ENCODE measurements at places on chromosomes 6 and 20.

GRCh38 chr6:7901056-7901455, 9.5 kb downstream of the TXNDC5 start:
- DNase-seq, result no peak

DNA sequence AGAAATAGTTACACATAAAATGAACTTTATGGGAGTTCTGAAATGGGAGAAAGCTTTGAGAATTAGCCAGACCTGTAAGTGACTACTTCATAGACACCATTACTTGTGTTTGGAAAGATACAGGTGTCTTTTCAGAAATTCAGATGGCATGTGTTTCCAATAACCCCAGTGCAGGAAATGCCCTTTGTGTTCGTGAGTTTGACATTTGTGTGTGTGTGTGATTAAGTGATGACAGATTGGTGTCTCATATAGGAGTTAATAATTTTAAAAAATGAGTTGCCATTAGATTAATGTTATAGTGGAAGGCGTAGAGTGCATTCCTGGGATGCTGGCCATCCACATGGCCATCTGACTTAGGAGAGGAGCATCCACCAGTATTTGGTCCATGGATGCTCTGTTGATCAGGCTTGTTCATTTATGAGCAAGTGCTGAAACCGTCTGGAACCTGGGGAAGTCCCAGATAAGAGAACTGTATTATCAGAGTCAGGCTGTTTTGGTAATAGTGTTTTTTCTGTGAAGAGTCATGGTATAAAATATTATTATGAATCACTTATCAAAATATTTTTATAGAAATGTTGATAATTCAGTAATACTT, 3.1 kb downstream of the STK4 start:
- DNase-seq, result no peak

GRCh38 chr6:145815309-145816274, 997 bp upstream of the FBXO30 start:
- DNase-seq, result no peak

DNA sequence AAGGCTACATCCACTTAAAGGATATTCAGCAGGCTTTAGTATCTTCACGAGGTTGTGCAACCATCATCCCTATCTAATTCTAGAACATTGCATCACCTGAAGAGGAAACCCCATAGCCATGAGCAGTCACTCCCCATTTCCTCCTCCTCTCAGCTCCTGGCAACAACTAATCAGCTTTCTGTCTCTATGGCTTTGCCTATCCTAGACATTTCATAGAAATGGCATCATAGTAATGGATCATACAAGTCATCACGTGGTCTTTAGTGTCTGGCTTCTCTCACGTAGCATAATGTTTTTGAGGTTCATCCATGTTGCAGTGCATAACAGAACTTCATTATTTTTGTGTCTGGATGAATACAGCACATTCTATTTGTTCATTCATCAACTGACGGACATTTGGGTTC, 20.5 kb downstream of the SNAI1 start:
- no peak for DNase-seq

DNA sequence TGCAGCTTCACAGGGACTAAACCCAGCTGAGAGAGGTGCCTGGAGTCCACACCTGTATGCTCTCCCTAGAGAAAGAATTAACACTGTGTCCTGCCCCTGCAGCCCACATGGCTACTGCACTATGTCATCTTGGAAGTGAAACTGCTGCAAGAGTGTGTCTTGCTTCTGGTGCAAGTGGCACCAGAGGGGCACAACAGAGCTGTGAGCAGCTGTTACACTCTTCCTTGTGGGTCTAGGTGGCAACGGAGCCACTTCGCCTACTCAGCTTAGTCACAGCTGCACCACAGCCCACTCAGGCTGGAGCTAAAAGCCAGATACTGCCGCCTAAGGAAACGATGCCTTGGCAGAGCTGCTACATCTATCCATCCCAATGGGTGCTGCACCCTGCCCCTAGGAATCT, 391.4 kb downstream of the COL12A1 start:
- no peak for DNase-seq

DNA sequence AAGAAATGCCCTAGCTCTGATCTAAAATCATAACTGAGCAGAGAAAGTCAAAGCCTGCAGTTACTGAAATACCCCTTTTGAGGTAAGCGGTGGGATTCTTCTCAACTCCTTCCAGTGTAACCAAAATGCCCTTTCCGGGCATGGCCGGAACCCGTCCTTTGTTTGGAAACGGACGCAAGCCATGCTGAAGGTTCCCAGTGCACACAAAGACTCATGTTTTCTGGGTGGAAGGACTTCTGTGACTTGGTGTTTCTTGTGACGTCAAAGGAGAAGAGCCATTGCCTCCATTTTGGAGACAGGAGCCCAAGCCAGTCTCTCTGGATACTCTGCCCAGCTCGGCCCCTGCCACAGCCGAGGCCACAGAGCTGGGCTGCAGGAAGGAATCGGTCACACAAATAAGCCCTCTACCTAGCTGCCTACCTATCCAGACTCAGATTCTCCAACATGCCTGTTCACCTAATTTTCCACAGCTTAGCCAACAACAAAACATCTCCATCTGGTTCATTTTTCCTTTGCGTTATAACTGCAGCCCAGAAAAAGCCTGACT, 182.8 kb downstream of the TBXT start:
- no peak for DNase-seq

DNA sequence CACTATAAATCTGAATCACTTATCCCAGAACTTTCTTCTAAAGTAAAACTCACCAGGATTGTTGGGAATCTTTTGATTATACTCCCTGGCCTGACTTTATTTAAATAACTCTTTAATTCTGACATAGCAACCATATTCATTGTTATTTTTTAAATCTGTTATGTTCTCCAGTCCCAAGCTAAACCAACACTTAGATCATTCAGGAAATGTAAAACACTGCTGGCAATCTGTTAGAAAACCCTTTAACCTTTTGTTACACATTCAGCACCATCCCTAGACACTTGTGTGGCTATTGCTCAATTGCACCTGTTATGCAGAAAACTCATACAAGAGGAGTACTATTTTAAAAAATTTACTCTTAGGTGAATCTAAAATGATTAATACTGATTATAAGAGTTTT, 101.8 kb upstream of the NHSL1 start:
- DNase-seq, result no peak

DNA sequence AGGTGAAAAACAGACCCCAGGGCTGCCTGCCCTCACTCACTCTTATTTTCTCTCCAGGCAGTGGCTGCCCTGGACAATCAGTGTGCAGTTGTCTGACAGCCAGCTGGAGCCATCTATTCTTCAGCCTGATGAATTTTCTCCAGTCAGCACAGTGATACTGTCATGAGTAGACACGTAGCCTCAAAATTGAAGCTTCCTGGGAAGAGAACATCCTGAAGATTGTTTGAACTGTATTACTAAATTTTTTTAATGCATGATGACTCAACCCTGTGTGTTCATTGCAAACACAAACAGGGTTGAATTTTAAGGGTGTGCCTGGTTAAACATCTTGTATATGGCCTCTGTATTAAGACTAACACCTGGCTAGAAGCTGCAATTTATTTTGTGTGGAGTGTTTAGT, 49.8 kb upstream of the STXBP5 start:
- DNase-seq, result no peak

GRCh38 chr6:42075159-42075838, 25.0 kb downstream of the TAF8 start:
- peak; percentile 15 for DNase-seq

DNA sequence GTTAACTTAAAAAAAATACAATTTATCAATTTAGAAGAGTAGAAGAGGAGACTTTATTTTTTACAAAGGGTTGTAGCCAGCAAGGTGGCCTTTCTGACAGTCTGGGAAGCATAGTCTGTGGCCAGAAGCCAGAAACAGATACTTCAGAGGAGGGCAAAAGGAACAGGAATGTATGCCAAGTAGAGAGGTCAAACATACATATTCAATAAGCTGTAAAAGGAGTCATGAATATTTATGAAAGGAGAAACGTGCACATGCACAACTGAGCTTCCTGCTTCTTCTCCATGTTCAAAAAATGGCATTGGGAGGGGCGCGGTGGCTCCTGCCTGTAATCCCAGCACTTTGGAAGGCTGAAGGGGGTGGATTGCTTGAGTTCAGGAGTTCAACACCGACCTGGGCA, 43.9 kb upstream of the FAM184A start:
- DNase-seq, result no peak

DNA sequence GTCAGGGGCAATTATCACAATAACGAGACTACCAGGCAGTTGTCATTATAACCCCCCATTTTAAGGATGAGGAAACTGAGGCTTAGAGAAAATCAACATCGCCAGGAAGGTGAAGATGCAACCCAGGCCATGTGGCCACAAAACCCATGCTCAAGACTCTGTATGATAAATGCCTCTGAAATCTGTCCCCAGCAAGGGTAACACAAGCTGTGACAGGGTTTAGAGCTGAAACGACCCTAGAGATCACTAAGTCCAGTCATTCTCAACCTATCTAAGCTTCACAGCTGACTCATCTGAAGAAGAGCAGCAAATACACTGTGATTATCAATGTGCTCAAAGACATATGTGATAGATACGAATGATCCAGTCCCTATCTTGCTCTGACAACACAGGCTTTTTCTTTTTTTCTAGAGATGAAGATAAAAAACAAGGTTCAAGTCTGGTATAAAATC, 47.0 kb downstream of the ARHGAP18 start:
- no peak for DNase-seq

GRCh38 chr6:90584636-90585255, 2.1 kb downstream of the MAP3K7 start:
- DNase-seq, result no peak

DNA sequence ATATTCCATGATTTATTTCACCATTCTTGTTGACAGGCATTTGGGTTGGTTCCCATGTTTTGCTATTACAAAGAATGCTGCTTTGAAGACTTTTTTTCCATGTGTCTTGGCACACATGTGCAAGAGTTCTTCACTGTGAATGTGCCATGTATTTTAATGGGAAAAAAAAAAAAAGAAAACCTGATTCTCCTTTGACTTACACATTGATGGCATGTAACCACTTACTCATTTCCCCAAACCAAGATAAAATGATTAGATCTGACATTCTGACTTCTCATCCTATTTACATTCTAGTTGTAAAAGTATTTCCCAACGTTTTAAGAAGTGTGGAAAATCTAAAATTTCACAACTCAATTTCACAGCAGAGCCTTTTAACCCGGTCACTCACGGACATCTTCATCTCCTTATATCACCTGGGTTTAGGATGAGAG, 4.4 kb downstream of the CAP2 start:
- DNase-seq, result no peak

GRCh38 chr6:106918115-106918514, 56.4 kb downstream of the CD24 start:
- no peak for DNase-seq

DNA sequence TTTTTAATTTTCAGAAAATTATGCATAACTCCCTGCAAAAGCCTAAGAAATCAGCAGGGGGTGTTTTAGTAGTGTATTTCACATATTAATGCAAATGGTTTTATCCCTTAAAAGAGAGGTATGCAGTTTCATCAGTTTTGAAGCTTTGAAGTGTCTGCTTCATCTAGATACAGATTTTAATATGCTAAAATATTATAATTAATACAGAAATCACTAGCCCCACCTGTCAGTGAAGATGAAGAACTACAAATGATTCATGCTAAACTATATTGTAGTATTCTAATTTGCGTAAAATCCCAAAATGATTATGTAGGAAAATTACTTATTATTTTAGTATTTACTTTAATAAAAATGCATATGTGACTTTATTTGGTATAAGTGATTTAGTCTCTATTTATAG, 2.9 kb upstream of the TFB1M start:
- DNase-seq, result no peak

DNA sequence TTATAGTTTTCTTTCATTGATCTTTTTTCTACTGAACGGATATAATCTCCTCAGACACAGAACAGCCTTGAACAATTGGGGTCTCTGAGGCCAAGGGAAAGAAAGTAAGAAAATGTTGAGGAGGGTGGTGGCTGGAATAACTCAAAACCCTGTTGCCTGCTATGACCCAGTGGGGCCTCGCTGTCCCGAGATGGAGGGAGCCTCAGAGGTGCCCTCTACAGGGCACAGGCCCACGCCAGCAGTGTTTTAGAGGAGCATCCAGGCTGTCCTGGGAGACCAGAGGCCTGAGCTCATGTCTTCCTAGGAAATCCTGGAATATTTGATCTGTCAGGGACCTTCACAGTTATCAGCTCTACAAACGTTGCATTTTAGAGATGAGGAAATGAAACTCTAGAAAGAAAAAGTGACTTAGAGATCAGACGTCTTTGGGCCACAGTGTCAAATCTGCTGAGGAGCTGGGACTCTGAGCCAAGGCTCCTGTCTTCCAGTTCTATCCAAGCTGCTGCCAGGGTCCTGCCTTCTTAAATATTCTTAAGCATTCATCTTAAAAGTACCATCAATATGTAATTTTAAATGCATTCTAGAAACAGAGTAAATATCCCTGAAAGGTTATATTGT, 26.3 kb downstream of the ALDH5A1 start:
- no peak for DNase-seq

DNA sequence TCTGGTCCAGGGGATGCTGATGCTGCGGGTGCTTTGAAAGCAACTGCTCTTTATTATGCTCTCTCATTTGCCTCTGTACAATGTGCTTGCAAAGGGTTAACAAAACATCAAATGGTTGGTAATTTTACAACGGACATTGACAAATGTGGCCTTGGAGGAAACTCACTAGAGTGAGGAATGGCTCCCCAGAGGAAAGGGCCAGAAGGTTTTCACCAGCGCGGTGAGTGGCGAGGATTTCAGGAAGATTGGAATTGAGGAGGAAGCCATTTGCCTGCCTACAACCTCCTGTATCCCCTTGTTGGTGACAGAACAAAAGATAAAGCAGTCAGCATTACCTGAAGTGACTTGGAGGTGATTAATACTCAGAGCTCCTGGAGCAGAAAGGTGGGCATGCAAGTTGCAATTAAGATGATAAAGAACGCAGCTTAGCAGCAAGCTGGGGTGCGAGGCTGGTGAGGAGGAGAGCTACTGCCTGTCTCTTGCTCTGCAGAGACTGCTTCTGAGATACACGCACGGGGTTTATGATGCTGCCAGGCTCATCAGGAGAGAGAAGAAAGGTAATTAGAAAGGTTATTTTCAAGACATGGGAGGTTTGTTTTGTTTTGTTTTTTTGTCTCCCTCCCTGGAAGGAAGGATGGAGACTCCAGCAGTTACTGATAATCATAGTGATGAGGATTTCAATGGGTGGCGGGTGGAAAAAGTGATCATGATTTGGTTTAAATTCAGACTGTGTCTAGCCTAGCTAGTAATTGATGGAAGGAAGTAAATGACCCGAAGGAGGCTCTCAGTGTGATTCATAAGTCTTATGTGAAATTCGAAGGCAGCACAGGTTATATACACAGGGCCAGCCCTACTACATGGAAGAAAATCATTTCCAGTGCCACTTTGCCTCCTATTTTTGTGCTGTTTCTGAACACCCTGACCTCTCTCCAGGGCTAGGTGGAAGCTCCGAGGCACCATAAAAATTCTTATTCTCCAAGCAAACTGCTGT, 141.6 kb upstream of the DTNBP1 start:
- DNase-seq, result no peak

- DNase-seq, result no peak
Observed at GRCh38 chr6:2460216-2460745, 214.9 kb upstream of the GMDS start.

GRCh38 chr20:53652090-53652858, 58.6 kb upstream of the ZNF217 start:
- no peak for DNase-seq

- DNase-seq, result no peak
Observed at GRCh38 chr20:15710636-15711035, 862.6 kb downstream of the KIF16B start.

- no peak for DNase-seq
Observed at GRCh38 chr6:13465734-13466133, 21.7 kb downstream of the GFOD1 start.
